ENCODE measurements at places on chromosomes 1 and 21.

DNA sequence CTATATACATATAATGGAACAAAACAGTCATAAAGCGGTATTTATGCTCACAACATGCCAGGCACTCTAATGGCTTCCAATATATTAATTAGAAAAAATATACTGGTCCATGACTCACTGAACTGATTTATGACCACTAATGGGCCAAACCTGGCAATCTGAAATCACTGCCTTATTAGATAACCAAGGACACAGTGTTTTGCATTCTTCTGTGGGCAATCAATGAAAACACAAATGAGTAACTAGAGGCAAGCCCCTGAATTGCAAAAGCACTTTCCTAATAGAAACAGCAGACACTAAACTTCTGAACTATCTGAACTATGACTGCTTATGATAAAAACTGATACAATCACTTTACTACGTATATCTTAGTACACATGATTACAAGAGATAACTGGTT lies 3.5 kb downstream of the GCLM start:
- DNase-seq: no peak

GRCh38 chr1:34270181-34270580 lies 93.5 kb downstream of the C1orf94 start:
- DNase-seq: no peak

- DNase-seq: no peak
Observed at GRCh38 chr1:161706482-161707347, at the start of gene FCRLA. TSS of gene FCRLA (plus strand) at chr1:161707229. CDS start at chr1:161707265, 36 bp downstream.

GRCh38 chr1:225838793-225839192 lies 28.9 kb downstream of the EPHX1 start:
- DNase-seq: no peak

DNA sequence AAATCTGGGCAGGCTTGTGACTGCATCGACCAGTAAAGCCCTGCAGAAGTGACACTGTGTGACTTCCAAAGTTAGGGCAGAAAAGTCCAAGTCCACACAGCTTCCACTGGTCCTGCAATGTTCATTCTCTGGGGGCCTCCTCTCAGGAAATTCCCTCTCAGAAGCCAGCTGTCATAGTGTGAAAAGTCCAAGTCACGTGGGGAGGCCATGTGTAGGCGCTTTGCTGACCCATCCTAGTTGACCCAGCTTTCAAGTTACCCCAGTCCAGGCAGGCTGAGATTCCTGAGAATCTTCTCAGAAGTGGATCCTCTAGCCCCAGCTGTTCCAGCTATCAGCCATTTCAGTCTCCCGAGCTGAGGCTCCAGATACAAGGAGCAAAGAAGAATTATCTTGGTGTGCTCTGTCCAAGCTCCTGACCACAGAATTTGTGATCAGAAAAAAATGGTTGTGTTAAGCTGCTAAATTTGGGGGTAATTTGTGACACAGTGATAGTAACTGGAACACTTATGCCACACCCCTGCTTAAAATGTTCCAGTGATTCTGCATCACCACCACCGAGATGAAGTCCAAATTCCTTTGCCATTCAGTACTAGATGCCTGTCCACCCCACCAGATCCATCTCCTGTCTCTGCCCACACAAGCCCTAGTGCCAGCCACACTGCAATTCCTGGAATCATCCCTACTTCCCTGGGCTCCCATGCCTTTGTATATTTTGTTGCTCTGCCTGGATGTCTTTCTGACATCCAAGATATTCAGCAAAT lies 2.5 kb upstream of the STUM start:
- no peak for DNase-seq

- DNase-seq: no peak
Observed at GRCh38 chr21:34944015-34944755, 104.9 kb downstream of the RUNX1 start.

Data from ELF-1 (cell line).